ENCODE measurements at places on chromosomes 3 and 15.

DNA sequence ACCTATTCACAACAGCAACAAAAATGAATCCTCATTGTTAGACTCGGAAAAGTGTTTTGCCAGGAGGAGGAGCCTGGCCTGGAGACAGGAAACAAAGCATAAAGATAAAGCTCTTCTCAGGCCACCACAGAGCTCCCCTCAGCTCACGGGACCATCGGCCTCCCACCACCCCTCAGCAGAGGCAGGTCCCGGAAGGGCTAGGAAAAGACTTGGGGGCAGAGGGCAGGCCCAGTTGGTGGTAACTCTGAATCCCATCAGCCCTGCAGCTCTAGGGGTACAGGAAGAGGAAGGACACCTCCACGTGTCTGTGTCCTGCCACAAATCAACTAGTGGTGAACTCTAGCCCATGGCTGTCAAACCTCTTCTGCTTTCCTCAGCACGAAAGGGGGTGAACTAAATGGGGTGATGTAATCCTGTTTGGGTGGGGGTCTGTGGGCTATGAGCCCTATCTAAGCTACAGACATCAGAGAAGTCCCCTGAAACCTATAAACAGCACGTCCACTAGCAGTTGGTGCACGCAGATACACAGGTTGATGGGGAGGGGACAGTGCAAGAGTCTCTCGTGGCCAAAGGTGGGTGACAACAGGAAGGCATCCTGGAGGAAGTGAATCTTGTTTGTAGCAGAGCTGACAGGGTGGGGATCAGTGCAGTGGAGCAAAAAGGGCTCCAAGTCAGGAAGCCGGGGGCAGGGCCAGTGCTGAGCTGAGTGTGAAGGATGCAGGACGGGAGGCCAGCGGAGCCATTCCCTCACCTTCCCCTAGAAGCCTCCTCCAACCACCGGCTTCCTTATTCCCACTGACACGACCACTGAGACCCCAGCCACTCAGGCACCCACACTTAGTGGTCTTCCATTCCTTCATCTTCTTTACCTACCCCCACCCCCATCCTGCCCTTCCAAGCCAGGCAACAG is 111.1 kb upstream of the HACD2 start:
- DNase-seq = no peak

GRCh38 chr3:99119385-99119784 is 217.9 kb upstream of the DCBLD2 start:
- DNase-seq = no peak

- DNase-seq = no peak
These were observed 44.8 kb upstream of the ADAMTS9 start for GRCh38 chr3:64732576-64732975.

DNA sequence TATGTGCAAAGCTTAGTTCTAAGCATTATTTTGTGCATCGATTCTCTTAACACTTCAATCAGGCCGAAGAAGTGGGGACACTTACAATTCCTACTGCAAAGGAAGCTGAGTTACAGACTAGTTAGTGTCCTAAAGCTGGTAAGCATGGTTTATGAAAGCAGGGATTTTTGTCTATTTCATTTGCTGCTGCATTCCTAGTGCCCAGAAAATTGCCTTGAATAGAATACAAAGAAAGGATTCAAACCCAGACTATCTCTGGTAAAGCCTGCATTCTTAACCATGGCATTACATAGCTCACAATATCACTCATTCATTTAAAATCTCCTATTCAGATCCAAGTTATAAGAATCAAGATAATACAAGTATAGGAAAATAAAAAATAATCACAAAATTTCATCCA is 24.4 kb upstream of the CPOX start:
- DNase-seq = no peak

DNA sequence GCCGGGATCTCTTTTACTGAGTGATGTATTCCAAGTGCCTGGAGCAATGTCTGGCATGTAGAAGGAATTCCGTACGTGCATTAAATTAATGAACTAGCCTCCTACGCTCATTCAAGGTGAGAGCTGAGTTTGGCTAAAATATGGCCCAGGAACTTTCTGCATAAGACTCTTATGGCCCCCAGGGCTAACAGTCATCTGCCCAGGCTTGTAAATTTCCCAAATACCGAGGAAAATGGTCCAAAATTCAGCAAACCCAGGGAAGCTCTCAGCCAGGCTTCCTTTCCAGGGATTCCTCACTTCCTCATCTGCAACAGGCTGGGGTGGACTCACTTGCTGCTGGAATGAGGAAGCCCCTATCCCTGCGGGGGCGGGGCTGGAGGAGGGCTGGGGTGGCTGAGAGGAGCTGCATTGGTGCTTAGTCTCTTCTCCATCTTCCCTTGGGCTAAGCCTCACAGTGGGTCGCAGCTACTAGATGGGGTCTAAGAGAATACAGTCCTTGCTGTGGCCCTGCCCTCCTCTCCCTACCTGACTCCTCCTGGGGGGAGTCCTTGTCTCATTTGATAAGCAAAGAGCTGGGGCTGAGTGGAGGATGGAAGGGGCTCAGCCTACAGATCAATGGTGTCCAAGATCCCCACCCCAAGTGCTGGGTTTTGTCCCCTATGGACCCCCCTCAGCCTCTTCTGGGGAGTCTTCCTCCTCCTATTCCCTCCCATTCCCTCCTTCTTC is 28.5 kb upstream of the APOD start:
- DNase-seq = no peak

DNA sequence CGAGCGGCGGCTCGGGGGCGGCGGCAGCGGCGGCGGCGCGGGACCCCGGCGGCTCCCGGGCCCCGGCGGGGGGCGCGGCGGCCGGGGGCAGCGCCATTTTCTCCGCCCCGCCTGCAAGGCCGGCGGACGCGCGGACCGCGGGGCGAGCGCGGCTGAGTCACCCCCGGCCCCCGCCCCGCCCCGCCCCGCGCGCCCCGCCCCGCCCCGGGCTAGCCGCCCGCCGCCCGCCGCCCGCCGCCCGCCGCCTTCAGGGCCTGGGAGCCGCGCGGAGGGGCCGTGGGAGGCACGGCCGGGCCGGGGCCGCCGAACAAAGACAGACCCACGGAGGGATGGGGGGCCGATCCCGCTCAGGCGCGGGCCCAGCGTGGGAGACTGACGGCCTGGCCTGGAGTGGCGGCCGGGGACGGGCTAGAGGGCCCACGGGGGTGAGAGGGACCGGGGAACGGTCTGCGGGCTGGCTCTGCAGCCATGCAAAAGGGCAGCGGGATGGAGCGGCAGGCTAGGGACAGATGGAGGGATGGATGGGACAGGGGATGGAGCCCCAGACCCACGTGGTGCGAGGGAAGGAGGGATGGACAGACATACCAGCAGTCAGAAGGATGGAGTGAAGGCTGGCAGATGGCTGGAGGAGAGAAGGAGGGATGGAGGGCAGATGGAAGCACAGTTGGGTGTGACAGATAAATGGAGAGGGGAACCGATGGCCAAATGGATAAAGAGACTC is at the start of gene EIF4E3:
TSS of gene EIF4E3 (minus strand) at position 132 of the 721 bp plus-strand sequence. CDS start at position 97, 35 bp downstream.
- no peak for DNase-seq

DNA sequence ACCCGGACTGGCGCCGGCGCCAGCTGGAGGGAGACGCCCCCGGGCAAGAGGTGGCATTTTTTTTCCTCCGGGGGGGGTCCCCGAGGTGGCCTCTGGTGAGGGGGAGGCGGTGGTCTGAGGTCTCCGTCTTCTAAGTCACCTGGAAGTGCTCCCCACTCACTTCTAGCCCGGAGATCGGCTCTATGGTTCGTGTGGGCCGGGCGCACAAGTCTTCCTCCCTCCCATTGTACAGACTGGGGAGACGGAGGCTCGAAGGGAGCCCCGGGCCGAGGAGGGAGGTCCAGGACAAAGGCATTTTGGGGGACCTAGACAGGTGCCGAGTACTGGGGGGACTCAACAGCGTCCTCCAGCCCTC is 4.4 kb downstream of the GATA2 start:
- no peak for DNase-seq
